ENCODE measurements at places on chromosomes 2 and 18. TPM values are rescaled to one million over a fixed set of nuclear protein-coding genes. Genes with fewer than 3 reads are reported as not detected.

SKOR2 gene
- not detected for total RNA-seq

MPV17 gene
- total RNA-seq, result 76.6 TPM

TRIM43 gene
- not detected for total RNA-seq

UGT1A4 gene
- total RNA-seq, result not detected

PAX8 gene
- total RNA-seq, result not detected

IL36A gene
- not detected for total RNA-seq
